ENCODE measurements at places on chromosomes 11 and 22. TPM values are rescaled to one million over a fixed set of nuclear protein-coding genes. Genes with fewer than 3 reads are reported as not detected.

GRIK4 gene
- not detected for total RNA-seq

LRRC10B gene
- not detected for total RNA-seq

GLYAT gene
- total RNA-seq, result not detected

TMPRSS13 gene
- not detected for total RNA-seq

PTGDR2 gene
- not detected for total RNA-seq

HEPHL1 gene
- under 0.01 TPM for total RNA-seq

TBX10 gene
- not detected for total RNA-seq

C11orf91 gene
- not detected for total RNA-seq

SLC6A5 gene
- not detected for total RNA-seq

CABP7 gene
- under 0.01 TPM for total RNA-seq

CKAP5 gene
- 37.4 TPM for total RNA-seq

KCTD14 gene
- total RNA-seq, result 2.5 TPM

ZP1 gene
- total RNA-seq, result 0.81 TPM

OR8G5 gene
- not detected for total RNA-seq

MMP8 gene
- total RNA-seq, result not detected

DNAJB7 gene
- not detected for total RNA-seq

APLP2 gene
- total RNA-seq, result 508 TPM

RTN4RL2 gene
- not detected for total RNA-seq

CNTF gene
- total RNA-seq, result 1.3 TPM

CLMP gene
- 178 TPM for total RNA-seq

KDM4E gene
- not detected for total RNA-seq

IGF2 gene
- total RNA-seq, result 28.7 TPM

AASDHPPT gene
- 64.1 TPM for total RNA-seq

TMEM191C gene
- 0.54 TPM for total RNA-seq

TEX12 gene
- total RNA-seq, result not detected

ADM2 gene
- 10.2 TPM for total RNA-seq

SPDYC gene
- total RNA-seq, result not detected

WNT7B gene
- total RNA-seq, result not detected

SPI1 gene
- not detected for total RNA-seq

GAS2L1 gene
- total RNA-seq, result 30.3 TPM

RAB3IL1 gene
- 3.9 TPM for total RNA-seq

AQP11 gene
- 0.65 TPM for total RNA-seq

RFPL1 gene
- not detected for total RNA-seq

APOBEC3B gene
- total RNA-seq, result 6.0 TPM

LRRC4C gene
- total RNA-seq, result not detected

PARVA gene
- total RNA-seq, result 58.3 TPM

OR56A4 gene
- total RNA-seq, result not detected

SLC22A12 gene
- not detected for total RNA-seq

LIF gene
- 9.7 TPM for total RNA-seq

NXPE1 gene
- total RNA-seq, result not detected

POU2AF2 gene
- not detected for total RNA-seq

PGGHG gene
- total RNA-seq, result 16.7 TPM
